ENCODE measurements at places on chromosomes 5 and 9.

GRCh38 chr5:103428411-103428871 lies 134.1 kb downstream of the NUDT12 start:
- peak; percentile 37 for DNase-seq

DNA sequence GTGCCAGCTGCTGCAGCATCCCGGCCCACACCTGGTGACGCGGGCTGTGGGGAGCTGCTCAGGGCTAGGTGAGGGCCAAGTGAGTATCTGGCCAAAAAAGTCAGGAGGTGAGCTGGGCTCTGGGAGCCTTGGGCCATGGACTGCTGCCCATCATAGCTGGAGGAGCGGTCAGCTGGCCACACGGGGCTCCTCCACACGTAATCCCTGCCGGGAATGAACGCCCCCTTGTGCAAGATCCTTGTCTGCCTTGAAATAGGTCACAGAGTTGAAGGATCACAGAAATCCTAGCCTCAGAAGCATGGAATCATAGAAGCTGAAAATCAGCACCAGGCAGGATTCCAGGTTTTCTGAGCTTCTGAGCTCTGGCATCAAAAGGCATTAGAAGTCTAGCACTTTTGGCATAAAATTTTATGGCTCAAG lies 16.8 kb upstream of the COL27A1 start:
- DNase-seq: no peak

DNA sequence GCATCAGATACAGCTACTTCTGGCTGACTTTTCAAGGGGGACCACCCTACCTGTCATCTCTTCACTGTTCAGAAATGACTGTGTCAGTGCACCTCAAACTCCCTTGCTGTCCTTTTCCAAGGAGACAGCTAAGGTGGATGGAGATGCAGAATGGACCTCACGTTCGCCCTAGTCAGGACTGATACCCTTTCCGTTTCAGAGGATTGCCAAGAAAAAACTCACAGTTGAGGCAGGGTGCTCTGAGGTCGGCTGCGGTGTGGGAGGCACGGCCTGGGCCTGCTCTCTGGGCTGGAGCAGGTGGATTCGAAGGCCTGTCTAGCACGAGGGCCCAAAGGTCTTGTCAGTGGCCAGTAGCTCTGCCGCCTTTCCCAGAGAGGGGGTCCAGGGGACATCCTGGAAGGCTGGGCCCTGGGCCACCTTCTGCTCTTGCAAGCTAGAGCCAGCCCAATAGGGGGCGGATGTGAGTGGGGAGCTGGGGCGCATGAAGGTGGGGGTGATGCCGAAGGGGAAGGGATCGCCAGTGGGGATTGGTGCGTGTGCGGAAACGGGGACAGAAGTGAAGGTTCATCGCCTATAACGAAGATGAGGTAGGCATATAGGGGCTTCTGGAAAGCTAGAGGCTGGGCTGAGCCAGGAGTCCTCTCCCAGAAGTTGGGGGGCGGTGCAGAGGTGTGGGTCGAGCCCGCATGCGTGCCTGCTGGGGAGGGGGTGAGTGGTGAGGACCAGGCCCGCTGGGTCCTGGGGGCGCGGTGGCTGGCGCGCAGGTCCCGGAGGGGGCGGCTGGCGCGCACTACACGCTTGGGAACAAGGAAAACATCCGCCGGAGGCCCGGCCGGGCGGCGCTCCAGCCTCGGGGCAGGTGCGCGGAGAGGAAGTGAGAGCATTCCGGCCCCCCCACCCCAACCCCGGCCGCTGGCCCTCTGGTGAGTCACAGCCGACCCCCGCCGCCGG lies 2.5 kb upstream of the MSMP start:
- peak; percentile 56 for DNase-seq

DNA sequence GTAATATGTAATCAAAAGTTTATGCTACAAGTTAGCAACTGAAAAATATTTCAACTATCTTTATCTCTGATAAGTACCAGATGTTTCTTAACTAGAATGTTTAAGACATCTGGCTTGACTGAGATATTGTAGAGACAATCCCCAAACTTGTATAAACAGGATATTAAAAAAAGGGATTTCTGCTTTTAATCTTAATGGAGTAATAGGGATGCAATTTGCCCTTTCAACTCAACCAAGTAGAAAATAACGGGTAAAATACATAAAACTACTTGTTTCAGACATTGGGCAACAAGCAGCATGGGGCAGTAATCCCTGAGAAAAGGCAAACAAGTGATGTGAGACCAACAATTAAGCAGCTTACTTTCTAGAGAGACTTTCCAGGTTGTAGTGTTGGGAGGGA lies 9.4 kb upstream of the ADAMTS12 start:
- DNase-seq: no peak

- peak; percentile 84 for DNase-seq
These were observed at the start of gene ANKRD33B for GRCh38 chr5:10563945-10564837. Gene ANKRD33B (plus strand): TSS chr5:10564070. CDS start chr5:10564468, 398 bp downstream.

- no peak for DNase-seq
These were observed 62.9 kb downstream of the USP20 start for GRCh38 chr9:129898185-129898584.

GRCh38 chr5:165119175-165119574 lies 1613.8 kb downstream of the MAT2B start:
- no peak for DNase-seq

GRCh38 chr5:155089643-155090042 lies 76.1 kb downstream of the KIF4B start:
- no peak for DNase-seq

DNA sequence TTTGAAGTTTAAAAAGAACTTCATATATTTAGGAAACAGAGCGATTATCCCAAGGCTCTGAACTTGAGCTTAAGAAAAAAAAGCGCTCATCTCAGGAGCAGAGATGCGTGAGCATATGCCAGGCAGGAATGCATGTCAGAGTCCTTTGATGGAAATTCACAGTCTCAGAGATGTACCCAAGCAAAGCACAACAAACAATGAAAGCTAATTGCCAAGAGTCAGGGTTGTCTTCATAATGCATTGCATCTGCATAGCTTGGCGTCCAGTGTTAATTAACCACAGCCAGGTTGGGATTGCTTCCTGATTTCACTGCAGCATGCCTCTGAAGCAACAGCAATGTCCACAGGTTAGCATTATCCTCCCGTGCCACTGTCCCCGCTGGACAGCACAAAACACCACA lies 907.0 kb upstream of the DMAC1 start:
- no peak for DNase-seq

DNA sequence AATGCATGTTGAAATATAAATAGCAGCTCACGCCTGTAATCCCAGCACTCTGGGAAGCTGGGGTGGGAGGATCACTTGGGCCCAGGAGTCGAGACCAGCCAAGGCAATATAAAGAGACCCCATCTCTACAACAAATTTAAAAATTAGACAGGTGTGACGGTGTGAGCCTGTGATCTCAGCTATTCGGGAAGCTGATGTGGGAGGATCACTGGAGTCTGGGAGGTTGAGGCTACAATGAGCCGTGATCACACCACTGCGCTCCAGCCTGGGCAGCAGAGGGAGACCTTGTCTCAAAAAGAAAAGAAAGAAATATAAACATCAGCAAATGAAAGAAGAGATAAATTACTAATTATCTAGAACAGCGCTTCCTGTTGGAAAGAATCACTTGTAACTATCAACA lies 105.0 kb downstream of the MAPKAP1 start:
- DNase-seq: no peak

GRCh38 chr9:91803151-91803940 lies 146.7 kb downstream of the ROR2 start:
- DNase-seq: no peak

GRCh38 chr9:93127395-93127911 lies 6.6 kb downstream of the NINJ1 start:
- DNase-seq: no peak

DNA sequence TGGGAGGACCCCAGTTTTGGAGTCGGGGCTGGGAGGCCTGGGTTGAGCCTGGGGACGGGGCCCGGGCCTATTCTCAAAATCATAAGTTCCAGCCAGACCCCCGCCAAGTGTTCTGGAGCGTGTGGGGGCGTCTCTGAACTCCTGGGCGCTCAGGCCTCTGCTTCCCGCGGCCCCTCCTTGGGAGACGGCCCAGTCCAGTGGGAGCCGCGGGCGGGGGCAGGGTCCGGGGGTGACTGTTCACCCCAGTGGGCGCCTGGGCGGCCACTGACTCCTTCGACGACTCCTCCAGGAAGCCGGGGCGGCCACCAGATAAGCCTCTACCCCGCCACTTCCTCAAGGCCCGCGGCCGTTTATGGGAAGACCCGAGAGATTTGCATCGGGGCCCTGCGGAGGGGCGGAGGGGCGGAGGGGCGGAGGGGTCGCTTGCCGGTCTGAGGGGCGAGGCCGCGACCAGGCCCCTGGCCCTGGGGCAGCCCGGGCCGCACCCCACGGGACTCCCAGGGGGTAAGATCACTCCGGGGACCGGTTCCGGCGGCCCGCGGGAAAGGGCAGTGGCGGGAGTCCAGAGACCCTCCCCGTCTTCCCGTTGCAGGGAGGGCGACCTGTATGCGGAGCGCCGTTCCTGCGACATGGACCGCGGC lies 655 bp downstream of the TOR4A start:
- no peak for DNase-seq

GRCh38 chr9:128707446-128707845 lies 5.1 kb downstream of the PKN3 start:
- no peak for DNase-seq

DNA sequence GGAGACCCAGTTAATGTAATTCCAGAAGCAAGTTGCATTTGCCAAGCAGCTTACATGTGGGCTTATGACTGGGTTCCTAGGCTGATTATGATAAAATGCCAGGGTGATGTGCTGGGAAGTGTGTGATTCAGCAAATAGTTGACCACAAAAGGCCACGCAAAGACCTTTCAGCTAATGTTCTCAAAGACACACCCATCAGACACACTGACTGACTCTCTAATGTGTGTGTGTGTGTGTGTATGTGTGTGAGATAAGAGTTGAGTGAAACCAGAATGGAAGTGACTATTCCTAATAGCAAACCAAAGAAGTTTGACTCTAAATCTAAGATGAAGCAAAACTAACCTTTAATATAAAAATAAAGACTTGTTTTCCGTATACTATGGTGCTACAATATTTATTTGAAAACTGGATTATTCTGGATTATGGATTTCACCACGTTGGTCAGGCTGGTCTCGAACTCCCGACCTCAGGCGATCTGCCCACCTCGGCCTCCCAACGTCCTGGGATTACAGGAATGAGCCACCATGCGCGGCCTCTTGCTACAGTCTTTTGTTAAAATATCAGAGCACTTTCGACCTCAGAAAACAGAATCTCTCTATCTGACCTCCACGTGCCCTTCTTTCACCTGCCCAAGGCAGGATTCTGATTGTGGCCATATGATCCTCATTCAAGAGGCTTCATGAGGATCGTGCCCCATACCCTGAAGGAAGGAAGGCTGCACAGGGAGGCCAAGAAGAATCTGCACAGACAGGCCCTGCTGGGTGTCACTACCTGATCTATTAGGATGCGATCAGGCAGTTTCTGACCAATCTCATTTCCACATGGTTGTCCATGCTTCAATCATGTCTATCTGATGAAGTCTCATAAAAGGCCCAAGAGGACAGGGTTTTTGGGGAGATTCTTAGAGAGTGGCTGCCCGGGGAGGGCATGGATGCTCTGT lies 75.6 kb downstream of the USP20 start:
- no peak for DNase-seq

DNA sequence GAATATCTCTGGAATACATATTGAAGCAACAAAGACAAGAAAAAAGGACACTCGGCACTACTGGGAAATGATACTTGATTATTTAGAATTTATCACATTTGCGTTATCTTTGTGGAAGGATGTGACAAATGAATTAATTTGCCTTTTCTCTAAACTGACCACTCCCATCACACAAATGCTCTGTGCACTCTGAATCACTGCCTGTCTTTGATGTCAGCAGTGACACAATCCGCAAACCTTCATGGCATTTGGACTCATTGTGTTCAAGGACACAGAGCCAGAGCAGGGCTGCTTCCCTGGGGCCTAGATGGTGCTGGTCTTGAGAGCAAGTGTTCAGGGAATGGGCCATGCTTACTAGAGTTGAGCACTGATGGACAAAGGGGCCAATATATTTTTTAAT lies 4.9 kb upstream of the KIF4B start:
- no peak for DNase-seq

DNA sequence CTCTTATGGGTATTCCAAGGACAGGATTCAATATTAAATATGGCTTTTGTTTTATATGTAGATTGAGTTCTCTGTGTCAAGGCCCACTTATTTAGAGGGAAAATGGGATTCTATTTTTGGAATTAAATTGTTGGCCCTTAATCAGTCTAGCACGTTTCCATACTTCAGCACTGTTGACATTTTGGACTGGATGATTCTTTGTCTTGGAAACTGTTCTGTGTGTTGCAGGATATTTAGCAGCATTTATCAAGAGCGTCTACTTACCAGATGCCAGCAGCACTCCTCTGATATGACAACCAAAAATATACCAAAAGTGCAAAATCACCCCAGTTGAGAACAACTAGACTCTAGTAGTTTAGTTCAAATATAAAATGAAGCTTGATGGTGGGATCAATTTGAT lies 1027.0 kb upstream of the COX7C start:
- no peak for DNase-seq

GRCh38 chr9:114653556-114654159 lies 3.9 kb downstream of the TEX53 start:
- DNase-seq: peak; percentile 7

GRCh38 chr5:56264417-56265025 lies 31.4 kb upstream of the ANKRD55 start:
- no peak for DNase-seq

DNA sequence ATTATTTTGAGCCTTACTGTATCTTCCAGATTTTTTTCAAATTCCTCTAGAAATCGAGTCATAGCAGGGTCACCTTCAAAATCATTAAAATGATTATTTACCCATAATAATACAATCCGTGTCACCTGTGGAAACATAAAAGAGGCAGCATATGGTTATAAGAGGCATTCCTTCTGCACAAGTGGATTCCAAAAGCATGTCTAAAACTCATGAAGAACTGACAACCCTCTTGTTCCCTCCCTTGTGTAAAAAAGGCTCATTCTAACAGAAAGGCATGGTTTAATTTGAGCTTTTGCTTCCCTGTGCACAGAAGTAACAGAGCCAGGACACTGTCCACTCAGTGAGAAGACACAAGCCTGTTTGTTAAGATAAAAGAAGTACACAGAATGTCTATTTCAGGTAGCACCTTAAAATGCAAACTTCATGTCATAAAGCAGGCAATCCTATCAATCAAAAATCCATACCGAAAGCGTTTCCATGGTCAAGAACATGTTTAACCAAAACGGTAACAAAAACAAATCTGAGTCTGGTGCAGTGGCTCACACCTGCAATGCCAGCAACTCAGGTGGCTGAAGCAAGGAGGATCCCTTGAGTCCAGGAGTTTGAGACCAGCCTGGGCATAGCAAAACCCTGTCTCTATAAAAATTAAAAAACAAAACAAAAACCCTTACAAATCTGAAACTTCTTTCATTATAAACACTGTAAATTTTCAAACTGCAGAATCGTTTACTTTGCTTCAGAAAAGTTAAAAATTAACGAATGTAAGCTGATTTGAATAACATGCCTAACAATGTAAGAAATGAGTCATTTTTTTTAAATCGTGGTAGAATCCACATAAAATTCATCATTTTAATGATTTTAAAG lies 139.3 kb downstream of the RAPGEF6 start:
- no peak for DNase-seq
